ENCODE measurements at places on chromosomes 1 and 21.
A peak's percentile ranks its signal among the peaks of the same experiment; 100 is the strongest.

- no peak for DNase-seq
Observed at GRCh38 chr21:17197996-17198395, 314.8 kb upstream of the CXADR start.

DNA sequence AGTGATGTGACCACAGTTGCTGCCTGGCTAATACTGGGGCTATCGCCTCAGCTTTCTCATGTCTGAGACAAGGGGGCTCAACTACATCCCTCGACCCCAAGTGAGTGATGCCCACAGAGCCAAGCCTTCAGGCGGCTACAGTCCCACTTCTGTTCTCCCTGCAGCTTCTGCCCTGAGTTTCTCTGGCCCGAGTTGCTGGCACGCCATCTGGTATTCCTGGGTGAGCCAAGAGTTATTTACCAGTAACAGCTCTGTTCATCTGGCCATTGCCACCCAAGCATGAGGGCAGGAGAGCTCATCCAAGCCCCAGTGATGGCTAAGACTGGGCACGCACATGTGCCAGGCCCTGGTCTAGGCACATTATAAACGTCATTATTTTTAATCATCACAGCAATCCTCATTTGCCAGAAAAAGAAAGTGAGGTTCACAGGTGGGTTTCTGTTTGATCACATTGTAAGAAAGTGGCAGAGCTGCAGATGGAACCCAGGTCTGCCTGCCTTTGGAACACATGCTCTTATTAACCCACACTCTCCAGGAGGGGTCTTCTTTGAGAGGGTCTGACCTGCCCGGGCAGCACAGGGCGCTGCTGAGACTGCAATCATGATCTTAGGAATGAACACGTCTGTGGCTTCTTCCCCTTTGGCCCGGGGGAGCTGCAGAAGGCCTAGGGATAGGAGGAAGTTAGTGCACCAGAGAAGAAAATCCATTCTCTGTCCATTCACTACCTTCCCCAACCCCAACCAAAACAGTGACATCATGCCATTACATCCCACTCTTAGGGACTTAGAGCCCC, 27.5 kb downstream of the KCND3 start:
- no peak for DNase-seq

DNA sequence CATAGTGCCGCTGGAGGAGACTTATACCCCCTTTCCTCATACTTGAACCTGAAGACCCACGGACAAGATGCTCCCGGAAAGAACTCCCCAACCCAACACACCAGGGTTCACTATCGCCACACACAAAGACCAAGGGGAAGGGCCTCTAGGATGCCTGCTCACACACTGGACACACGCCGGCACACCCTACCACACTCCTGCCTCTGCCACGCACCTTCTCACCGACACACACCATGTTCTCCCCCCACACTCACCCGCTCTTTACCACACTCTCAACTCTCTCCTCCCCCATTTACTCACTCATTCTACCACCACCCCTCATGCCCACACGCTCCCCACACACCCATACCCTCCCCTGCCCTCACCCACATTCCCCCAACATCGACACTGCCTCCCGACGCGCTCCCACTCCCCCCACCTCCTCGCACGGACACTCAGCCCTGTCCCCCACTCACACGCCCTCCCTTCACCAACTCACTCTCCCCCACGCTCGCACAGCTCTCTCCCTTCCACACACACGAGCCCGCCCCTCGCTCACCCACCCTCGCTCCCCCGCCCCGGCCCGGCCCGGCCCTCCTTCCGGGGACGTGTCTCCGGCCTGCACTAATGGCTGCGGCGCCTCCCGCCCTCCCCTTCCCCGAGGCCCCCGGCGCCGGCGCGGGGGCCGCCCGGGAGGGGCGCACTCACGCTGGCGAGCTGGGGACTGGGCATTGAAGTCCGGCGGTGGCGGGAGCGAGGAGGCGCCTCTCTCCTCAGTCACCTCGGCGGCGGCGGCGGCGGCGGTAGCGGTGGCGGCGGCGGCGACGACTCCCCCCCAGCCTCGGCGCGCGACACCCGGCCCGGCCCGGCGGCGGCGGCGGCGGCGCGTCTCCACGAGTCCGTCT, 626 bp downstream of the PTP4A2 start:
- DNase-seq = peak; percentile 37

- DNase-seq = no peak
Observed at GRCh38 chr21:33300701-33301631, 23.8 kb upstream of the IFNAR1 start.

DNA sequence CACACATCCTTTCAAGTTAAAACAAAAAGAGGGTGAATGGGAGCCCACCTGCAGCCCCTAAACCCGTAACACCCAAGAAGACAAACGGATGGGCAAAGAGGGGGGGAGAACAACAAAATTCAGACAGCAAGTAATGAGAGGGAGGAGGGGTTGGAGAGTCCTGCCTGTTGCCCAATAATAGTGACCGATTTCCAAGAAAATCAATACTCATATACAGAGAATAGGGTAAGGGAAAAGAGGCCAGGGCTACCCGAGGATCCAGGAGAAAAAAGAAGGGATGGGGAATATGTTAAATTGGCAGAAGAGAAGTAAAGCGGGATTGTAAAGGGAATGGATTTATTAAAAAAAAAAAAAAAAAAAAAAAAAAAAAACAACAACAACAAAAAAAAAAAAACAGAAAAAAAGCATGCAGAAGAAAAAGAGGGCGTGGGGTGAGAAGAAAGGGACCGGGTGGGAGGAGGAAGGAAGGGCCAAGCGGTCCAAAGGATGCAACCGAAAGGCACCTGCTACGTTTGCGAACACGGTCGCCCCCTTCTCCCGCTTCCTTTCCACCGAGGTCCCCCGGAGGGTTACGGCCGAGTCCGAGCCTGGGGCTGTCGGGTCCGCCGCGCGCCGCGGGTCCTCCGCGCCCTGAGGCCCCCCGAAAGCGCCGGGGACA, 930 bp downstream of the SLC30A10 start:
- no peak for DNase-seq

- DNase-seq = no peak
Observed at GRCh38 chr1:21024918-21025317, 151.8 kb downstream of the EIF4G3 start.

- no peak for DNase-seq
Observed at GRCh38 chr1:226126824-226127569, 59.5 kb downstream of the ACBD3 start.

DNA sequence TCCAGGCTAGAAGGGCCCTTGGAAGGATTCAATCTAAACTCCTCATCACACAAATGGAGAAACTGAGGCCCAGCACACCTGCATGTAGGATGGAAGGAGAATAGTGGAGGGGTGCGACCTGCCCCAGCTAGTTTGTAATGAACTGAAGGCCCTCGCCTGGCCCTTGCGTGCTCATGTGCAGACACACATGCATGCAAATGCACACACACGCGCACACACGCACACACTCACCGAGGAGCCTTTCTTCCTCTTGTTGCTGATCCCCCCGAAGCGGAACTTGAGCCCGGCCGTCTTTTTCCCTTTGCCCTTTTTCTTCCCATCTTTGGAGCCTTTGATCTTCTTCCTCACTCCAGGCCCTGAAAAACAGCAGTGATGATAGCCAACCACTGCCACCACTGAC, 27.9 kb downstream of the CHD5 start:
- no peak for DNase-seq

DNA sequence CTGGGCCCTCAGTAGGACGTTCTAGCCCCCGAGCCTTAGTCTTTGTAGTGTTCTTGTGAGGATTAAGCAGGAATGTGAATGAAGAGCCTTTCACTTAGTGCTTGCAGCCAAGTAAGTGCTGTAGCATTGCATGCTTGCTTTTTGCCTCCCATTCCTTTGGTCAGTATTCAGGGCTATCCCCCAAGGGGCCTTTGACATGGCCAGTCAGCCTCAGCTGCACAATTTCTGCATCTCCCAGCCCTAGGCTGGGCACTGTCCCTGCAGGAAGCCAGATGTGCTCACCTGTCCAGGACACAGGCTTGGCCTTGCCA, 30.5 kb downstream of the SOX13 start:
- DNase-seq = no peak

GRCh38 chr1:179856296-179856695, 21.3 kb downstream of the TOR1AIP2 start:
- DNase-seq = no peak

DNA sequence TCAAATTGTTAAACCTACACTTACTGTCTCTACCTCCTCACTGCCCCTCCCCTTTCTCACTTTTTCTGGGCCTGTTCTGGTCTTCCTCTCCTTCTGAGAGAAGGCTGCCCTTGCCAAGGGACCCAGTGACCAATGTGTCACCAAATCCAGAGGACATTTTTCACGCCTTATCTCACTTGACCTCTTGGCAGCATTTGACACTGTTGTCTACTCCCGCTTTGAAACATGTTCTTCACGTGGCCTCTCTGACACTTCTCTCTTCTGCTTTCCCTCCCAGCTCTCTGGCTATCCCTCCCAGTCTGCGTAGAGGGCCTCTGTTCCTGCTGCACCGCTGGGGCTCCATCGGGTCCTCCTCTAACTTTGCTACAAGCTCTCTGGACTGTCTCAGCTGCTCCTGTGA, 25.3 kb downstream of the KCNQ4 start:
- DNase-seq = no peak

DNA sequence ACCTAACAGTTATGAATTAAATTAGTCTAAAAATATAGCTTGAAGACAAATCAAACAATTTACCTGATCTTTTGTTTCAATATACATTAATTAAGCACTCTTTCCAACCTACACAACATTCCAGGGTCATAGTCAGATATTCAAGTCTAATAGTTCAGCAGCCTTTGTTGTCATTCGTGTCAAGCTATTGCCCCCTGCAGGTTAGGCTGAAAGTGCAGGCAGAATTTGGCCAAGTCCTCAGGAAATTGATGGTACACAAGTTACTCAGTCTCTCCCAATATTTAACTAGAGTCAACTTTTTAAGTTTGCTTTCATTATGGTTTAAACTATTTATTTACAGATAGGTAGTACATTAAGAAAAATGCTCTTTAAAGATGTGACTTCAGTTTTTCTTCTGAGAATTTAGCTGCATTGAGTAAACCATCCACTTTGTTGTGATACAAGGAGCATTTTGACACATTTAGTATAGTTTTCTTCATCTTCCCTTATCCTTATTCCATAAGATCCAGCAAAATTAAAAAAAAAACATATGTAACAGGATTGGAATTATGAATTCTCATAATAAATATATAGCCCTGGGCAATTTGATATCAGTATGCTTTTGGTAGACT, 130.3 kb upstream of the DPYD start:
- DNase-seq = peak; percentile 36

GRCh38 chr1:233024199-233024598, 73.8 kb downstream of the NTPCR start:
- DNase-seq = no peak

DNA sequence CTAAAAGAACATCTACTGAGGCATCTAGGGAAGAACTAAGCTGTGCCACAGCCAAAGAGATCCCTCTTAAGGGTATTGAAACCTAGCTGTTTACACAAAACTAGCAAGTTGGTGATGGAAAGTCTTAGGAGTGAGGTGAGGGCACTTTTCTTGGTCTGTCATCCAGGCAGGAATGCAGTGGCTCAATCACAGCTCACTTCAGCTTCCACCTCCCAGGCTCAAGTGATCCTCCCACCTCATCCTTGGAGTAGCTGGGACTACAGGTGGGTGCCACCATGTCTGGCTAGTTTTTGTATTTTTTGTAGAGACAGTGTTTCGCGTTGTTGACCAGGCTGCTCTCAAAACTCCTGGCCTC, 2.4 kb downstream of the PLEKHO1 start:
- DNase-seq = no peak

GRCh38 chr21:29077651-29078090, 4.2 kb upstream of the CCT8 start:
- DNase-seq = peak; percentile 28

GRCh38 chr1:170594066-170594626, 62.2 kb downstream of the GORAB start:
- no peak for DNase-seq

GRCh38 chr1:46547481-46548383, 3.7 kb downstream of the KNCN start:
- peak; percentile 56 for DNase-seq

GRCh38 chr1:204149635-204150565, 1.9 kb downstream of the ETNK2 start:
- DNase-seq = no peak

GRCh38 chr1:237108297-237109040, 66.5 kb downstream of the RYR2 start:
- DNase-seq = no peak

GRCh38 chr1:18290740-18291412, 183.3 kb downstream of the IGSF21 start:
- DNase-seq = no peak

- DNase-seq = no peak
Observed at GRCh38 chr1:99697580-99697979, 51.7 kb downstream of the PALMD start.

GRCh38 chr1:161044908-161045735, 655 bp downstream of the USF1 start:
- DNase-seq = peak; percentile 56

- DNase-seq = peak; percentile 54
Observed at GRCh38 chr1:6127587-6128163, 52.4 kb downstream of the CHD5 start.

- no peak for DNase-seq
Observed at GRCh38 chr1:89986020-89986419, 8.9 kb upstream of the ZNF326 start.

GRCh38 chr1:165476776-165477175, 31.9 kb upstream of the RXRG start:
- DNase-seq = no peak

GRCh38 chr1:51863384-51863783, 15.1 kb downstream of the NRDC start:
- no peak for DNase-seq

- DNase-seq = no peak
Observed at GRCh38 chr1:107776900-107777663, 187.9 kb downstream of the VAV3 start.

DNA sequence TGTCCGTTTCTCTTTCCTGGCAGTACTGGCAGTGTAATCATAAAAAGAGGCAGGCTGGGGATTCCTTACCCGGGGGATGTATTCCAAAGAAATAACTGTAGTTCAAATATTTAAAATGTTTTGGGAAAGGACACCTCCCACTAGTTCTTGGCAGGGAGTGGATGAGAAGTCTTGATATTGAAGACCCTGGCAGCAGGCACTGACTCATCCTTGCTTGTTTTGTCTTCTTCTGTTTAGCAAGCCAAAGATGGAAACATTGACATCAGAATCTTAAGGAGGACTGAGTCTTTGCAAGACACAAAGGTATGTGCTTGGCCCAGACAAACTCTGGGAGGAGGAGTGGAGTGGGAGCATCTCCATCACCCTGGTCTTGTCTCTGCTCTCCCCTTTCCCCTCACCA, 639 bp downstream of the IL20 start:
- DNase-seq = peak; percentile 47

- DNase-seq = no peak
Observed at GRCh38 chr1:65279070-65279779, 30.1 kb upstream of the DNAJC6 start.

DNA sequence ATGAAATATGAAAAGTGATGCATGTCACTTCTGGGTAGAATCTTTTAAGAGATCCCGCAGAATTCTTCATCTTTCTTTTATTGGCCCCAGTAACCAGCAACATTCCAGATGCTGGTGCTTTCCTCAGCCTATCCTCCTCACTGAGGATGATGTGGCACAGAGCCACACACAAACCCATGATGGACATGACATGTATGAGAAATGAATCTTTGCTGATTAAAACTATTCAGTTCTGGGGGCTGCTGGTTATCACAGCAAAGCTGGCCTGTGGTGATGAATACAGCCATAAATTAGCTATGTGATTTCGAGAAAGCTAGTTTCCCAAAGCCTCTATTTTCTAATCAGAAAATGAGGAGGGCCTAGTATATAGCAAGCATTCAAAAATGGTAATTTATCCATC, 8.3 kb upstream of the ERICH3 start:
- no peak for DNase-seq
